Esophagus squamous epithelium (tissue), 5 donors: ENCODE measurements at places on chromosomes 5 and 9.

DNA sequence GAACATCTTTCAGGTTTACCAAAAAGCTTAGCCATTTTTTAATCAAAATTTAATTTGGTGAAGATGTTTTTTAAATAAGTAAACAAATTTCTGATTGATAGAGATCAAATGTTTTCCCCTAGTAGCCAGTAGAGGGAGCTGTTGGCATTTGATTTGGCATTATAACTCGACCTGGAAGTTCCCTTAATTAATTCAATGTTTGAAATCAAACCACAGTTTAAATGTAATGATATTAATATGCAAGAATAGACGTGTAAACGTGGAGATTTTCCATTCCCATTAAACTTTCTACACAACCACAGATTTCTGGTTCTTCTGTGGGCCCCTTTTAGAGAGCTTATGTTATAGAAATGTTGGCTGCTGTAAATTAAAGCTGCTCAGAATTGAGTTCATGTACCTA lies 148.1 kb upstream of the MPDZ start:
- H3K36me3 ChIP-seq = no peaks in the 10 kb centered on the region
- no peak overlapping the region for H3K4me3 ChIP-seq
- H3K27ac ChIP-seq = no peak overlapping the region
- H3K4me1 ChIP-seq = peaks cover 9% of the 10 kb centered on the region
- no peaks in the 10 kb centered on the region for H3K27me3 ChIP-seq
- DNase-seq = no peak

DNA sequence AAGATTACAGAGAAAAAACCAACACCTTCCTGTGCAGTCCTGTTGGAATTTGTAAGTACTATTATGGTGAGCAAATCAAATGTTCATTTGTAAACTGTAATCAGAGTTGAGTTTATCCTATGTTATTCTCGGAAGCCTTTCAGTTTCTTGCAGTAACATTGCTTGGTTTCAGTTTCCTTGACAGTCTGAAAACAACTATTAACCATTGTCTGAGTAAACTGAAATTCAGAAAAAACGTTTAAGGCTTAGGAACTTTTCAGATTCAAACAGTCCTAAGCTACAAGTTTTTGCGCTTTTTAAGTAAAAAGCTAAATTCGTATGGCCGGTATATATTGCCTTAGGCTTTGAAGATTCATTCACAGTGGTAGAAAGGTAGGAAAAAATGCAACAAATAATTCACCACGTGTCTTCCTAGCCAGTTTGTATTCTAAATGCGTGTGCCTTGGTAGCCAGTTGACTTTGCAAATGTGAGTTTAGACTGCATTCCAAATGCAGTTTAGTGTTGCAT lies 2.5 kb downstream of the GPBP1 start:
- no peaks in the 10 kb centered on the region for H3K36me3 ChIP-seq
- peak overlapping the region; percentile 54 for H3K27ac ChIP-seq
- H3K27me3 ChIP-seq = no peaks in the 10 kb centered on the region
- peak overlapping the region; percentile 93 for H3K4me3 ChIP-seq
- no peak for DNase-seq

GRCh38 chr9:88988796-88989641 lies 2.2 kb upstream of the S1PR3 start:
- peaks cover 15% of the 10 kb centered on the region for H3K4me1 ChIP-seq
- DNase-seq = no peak
- no peak overlapping the region for H3K4me3 ChIP-seq
- H3K36me3 ChIP-seq = no peaks in the 10 kb centered on the region
- peak overlapping the region; percentile 82 for H3K27ac ChIP-seq
- peaks cover 25% of the 10 kb centered on the region for H3K27me3 ChIP-seq

DNA sequence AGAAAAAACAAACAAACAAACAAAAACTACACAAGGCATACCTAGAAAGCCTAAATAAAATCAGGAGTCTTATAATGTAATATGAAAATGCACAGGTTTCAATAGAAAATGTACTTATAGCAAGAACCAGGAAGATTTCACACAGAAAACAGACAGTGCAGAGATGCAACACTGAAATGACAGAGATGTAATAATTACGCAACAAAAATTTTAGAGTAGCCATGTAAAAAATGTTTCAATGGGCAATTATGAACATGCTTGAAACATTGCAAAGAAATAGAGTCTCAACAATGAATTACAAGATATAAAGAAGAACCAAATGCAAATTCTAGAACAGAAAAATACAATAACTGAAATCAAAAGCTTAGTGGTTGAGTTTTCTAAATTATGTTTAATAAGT lies 405.9 kb downstream of the PLK2 start:
- no peaks in the 10 kb centered on the region for H3K36me3 ChIP-seq
- H3K27me3 ChIP-seq = no peaks in the 10 kb centered on the region
- no peaks in the 10 kb centered on the region for H3K4me1 ChIP-seq
- H3K4me3 ChIP-seq = no peak overlapping the region

GRCh38 chr5:69449511-69449910 lies 34.6 kb downstream of the MARVELD2 start:
- no peak overlapping the region for H3K4me3 ChIP-seq
- no peaks in the 10 kb centered on the region for H3K36me3 ChIP-seq
- DNase-seq = no peak
- H3K27me3 ChIP-seq = no peaks in the 10 kb centered on the region

GRCh38 chr5:20694121-20694520 lies 706.1 kb upstream of the CDH18 start:
- no peaks in the 10 kb centered on the region for H3K36me3 ChIP-seq
- no peak for DNase-seq
- H3K4me1 ChIP-seq = no peaks in the 10 kb centered on the region
- H3K4me3 ChIP-seq = no peak overlapping the region
- no peaks in the 10 kb centered on the region for H3K27me3 ChIP-seq

GRCh38 chr9:129497813-129498450 lies 123.0 kb downstream of the C9orf50 start:
- H3K27ac ChIP-seq = peak overlapping the region; percentile 95
- H3K4me3 ChIP-seq = peak overlapping the region; percentile 77
- no peaks in the 10 kb centered on the region for H3K27me3 ChIP-seq
- H3K36me3 ChIP-seq = no peaks in the 10 kb centered on the region
- peaks cover 39% of the 10 kb centered on the region for H3K4me1 ChIP-seq
